MCF 10A (cell line): ENCODE measurements at places on chromosomes 6 and 20. TPM values are rescaled to one million over a fixed set of nuclear protein-coding genes. Genes with fewer than 3 reads are reported as not detected.

The CHRNA4 gene
- not detected in 2 replicates for total RNA-seq

The MUCL3 gene
- not detected in 2 replicates for total RNA-seq

The TGM3 gene
- not detected in 2 replicates for total RNA-seq

The ETV7 gene
- 0.20 and 0.47 TPM in 2 replicates for total RNA-seq

The RIMS4 gene
- not detected in 2 replicates for total RNA-seq

The CAGE1 gene
- 0.33 and 0.47 TPM in 2 replicates for total RNA-seq

The ZFP64 gene
- total RNA-seq: 13.0 and 13.8 TPM in 2 replicates

The SLC26A8 gene
- not detected in 2 replicates for total RNA-seq

The CLPSL1 gene
- total RNA-seq: not detected in 2 replicates

The EBF4 gene
- total RNA-seq: not detected in 2 replicates

The CLPSL2 gene
- total RNA-seq: not detected in 2 replicates

The CDYL gene
- 48.9 and 56.8 TPM in 2 replicates for total RNA-seq

The NKX2-2 gene
- total RNA-seq: not detected in 2 replicates

The HLA-DRB5 gene
- not detected in 2 replicates for total RNA-seq

The CST1 gene
- not detected in 2 replicates for total RNA-seq

The OR2H1 gene
- not detected in 2 replicates for total RNA-seq

The PTCRA gene
- total RNA-seq: not detected in 2 replicates

The RTEL1 gene
- total RNA-seq: 27.9 and 39.2 TPM in 2 replicates

The RAD21L1 gene
- total RNA-seq: not detected in 2 replicates

The LTB gene
- 0.37 TPM in 1 of 2 replicates, not detected in the other for total RNA-seq

The PSORS1C2 gene
- not detected in 2 replicates for total RNA-seq

The ERMARD gene
- 42.8 and 51.7 TPM in 2 replicates for total RNA-seq

The PRL gene
- total RNA-seq: not detected in 2 replicates

The HLA-DQB2 gene
- not detected in 2 replicates for total RNA-seq

The DYNLRB1 gene
- total RNA-seq: 127 and 145 TPM in 2 replicates

The HLA-DQA1 gene
- total RNA-seq: not detected in 2 replicates

The KCNK5 gene
- 1.3 and 2.6 TPM in 2 replicates for total RNA-seq

The CAP2 gene
- 12.3 and 14.3 TPM in 2 replicates for total RNA-seq

The F13A1 gene
- 0.65 and 0.93 TPM in 2 replicates for total RNA-seq

The DPPA5 gene
- total RNA-seq: not detected in 2 replicates

The FAM209A gene
- 0.42 TPM in 1 of 2 replicates, not detected in the other for total RNA-seq

The TFAP2B gene
- total RNA-seq: not detected in 2 replicates

The PNPLA1 gene
- 0.27 TPM in 1 of 2 replicates, not detected in the other for total RNA-seq

The SMAP1 gene
- total RNA-seq: 26.5 and 28.2 TPM in 2 replicates

The HCRTR2 gene
- total RNA-seq: not detected in 2 replicates
